ENCODE measurements at places on chromosomes 7 and 10.

GRCh38 chr7:83876593-83876992, 227.7 kb upstream of the SEMA3E start:
- peak; percentile 7 for DNase-seq

- DNase-seq: peak; percentile 62
Measured at GRCh38 chr10:13346283-13347042, 1.6 kb downstream of the SEPHS1 start.

DNA sequence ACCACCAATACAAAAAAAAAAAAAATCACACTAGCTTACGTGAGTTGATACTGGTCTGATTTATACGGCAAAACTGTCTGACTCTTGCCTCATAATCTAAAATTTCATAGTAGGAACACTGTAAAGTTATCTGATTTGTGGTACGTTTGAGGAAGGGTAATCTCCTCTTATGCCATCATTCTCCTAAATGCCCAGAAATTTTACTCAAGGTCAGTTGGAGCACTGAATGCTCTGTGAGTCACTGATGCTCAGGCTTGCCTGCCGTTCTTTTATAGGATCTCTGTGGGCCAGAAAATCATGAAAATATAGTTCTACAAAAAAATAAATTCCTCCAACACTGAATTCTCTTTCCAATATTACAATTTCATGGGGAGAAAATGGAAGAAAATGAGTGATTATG, 135.7 kb downstream of the PDE1C start:
- peak; percentile 69 for DNase-seq

GRCh38 chr10:104253106-104253505, 1.6 kb upstream of the GSTO1 start:
- peak; percentile 12 for DNase-seq

GRCh38 chr10:73623056-73623455, 18.2 kb downstream of the MYOZ1 start:
- no peak for DNase-seq

GRCh38 chr10:6177880-6178281, 24.9 kb upstream of the PFKFB3 start:
- no peak for DNase-seq

- DNase-seq: no peak
Measured at GRCh38 chr7:157446322-157446721, 109.5 kb downstream of the DNAJB6 start.

GRCh38 chr10:2463316-2463715, 604.0 kb upstream of the PFKP start:
- peak; percentile 55 for DNase-seq

GRCh38 chr10:121614613-121615434, 16.6 kb upstream of the FGFR2 start:
- DNase-seq: no peak

DNA sequence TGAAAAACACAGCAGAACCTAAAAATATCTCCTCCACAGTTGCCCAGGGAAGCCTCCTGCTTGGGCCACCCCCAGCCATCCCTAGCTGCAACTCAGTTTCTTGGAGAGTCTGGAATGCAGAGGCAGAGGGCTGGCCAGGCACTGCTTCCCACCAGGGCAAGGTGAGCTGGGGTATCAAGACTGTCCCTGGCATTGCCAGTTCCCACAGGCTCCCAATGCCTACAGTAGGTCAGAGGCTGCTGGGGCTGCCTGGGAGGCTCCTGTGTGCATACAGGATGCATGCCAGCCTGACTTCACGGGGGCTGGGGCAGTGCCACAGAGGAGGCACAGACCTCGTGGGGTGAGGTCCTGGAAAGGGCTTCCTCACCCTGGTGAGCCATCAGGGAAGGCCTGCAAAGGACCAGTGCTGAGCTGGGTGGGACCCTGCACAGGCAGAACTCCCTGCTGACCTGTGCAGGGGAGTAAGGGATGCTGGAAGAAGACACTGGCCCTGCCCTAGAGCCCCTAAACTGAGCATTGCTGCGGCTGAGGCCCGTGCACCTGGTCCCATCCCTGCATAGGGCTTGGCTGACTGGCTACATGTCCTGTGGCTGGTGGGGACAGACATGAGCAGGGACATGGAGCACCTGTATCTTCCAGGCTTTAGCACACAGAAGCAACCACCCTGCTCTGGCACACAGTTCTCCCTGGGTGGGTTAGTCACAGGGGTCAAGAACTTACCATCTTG, 121.9 kb upstream of the RET start:
- no peak for DNase-seq

DNA sequence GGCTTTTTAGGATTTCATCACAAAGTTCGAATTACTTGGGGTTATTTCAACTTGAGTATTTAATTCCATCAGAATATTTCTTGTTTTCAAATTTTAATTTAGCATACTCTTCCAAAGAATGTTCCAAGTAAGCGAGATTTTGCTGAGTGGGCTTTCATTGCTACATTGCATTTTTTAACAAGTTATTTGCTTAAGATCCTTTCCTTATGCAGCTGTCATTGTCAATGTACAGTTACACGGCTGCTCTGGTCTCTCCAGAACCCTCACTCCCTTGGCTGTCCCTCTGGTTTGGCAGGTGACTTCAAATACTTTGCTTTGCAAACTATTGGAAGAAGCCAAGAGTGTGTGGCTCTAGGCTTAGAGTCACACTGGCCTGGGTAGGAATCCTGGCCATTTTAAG, 80.0 kb downstream of the CFAP58 start:
- no peak for DNase-seq

GRCh38 chr7:55056577-55057480, 38.0 kb downstream of the EGFR start:
- peak; percentile 49 for DNase-seq

- DNase-seq: no peak
Measured at GRCh38 chr7:140674356-140674800, 1.6 kb downstream of the ADCK2 start.

DNA sequence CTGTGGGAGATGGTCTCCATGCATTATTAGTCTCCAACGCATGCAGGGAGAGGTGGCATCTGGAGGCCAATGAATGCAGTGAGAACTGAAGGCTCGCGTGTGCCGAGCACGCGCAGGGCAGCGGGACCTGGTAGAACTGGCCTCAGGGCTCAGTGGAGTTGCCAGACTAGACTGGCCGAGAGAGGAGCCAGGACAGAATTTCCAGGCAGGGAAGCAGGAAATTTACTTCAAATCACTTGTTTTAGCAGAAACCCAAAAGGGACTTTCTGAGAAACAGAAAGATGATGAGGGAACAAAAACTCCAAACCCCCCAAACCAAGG, 311.0 kb upstream of the IMMP2L start:
- no peak for DNase-seq

GRCh38 chr10:89221919-89222318, 14.8 kb upstream of the CH25H start:
- no peak for DNase-seq

DNA sequence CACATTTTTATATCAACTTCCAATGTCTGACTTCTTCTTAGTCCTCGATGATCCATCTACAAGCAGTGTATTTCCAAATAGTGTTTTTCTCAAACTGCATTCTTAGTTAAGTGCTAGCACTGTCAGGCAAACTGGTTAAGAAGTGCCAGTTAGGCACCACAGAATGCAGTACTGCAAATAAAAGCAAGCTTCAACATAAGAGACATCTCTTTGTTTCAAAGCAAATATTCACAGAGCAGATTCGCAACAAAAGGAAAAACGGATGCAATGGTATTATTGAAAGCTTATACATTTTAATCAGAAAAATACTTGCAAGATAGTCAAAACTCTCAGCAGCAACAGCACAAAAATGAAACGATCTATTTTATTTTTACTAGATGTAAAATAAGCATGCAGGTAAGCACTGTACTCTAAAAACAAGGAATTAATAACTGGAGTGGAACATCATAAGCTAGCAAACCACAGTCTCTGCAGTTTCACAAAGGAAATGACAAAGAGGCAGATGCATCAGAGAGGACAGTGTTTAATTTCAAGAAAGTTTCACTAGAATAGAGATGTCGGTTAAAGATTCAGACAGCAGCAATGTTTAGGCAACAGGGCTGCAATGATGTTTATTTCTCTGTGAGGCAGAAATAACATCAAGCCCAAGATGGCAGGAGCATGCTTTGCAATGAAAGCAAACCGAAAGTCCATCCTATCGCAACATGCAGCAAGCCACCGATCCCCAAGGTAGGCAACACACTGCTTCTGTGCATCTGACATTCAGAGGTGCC, 82.0 kb downstream of the FGFR2 start:
- DNase-seq: no peak

- peak; percentile 59 for DNase-seq
Measured at GRCh38 chr7:119783799-119784198, 489.2 kb upstream of the KCND2 start.

DNA sequence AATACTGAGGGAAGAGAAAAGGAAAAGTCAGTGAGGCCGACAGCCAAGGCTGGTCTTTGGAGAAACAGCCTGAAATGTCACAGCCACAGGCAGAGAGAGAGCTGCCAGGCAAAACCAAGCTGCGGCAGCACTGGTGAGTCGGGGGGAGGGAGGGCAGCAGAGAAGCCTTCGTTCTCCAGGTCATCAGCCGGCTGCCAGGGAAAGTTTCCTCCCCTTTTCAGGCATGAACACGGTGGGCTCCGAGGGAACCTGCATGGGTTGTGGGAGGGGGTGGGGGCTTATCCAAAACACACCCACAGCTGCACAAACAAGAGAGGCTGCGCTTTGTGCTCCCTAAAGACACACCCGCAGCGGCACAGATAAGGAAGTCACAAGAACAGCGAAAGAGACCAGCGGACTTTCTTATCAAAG, 62.3 kb upstream of the NKX6-2 start:
- DNase-seq: no peak

DNA sequence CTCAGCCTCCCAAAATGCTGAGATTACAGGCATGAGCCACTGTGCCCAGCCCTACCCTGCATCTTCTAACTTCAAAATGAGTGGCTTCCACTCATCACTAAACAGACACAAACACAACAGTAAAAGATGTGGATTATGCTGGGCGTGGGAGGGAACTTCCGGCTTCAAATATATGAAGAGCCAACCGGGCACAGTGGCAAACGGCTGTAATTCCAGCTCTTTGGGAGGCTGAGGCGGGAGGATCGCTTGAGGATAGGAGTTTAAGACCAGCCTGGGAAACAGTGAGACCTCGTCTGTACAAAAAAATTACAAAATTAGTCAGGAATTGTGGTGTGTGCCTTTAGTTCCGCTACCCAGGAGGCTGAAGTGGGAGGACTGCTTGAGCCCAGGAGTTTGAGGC, 92.2 kb upstream of the GNA12 start:
- no peak for DNase-seq

GRCh38 chr7:157560258-157560654, 223.5 kb downstream of the DNAJB6 start:
- DNase-seq: no peak

DNA sequence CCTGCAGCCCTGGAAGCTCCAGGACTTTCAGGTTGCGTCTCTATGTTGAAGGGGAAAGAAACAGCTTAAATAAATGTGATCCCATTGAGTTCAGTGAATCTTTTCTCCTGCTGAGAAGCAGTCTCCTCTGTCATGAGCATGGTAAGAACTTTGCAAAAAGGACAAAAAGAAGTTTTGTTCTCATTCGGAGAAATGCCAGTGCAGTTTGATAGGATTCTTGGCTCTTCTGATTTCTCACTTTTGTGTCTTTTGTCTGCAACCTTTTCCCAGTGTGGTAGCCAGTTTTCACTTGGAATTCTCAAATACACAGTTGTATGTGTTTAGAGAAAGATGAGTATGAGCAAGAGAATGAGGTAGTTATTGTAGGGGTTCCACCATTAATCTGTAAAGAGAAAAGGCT, 64.3 kb downstream of the AP3M1 start:
- no peak for DNase-seq

DNA sequence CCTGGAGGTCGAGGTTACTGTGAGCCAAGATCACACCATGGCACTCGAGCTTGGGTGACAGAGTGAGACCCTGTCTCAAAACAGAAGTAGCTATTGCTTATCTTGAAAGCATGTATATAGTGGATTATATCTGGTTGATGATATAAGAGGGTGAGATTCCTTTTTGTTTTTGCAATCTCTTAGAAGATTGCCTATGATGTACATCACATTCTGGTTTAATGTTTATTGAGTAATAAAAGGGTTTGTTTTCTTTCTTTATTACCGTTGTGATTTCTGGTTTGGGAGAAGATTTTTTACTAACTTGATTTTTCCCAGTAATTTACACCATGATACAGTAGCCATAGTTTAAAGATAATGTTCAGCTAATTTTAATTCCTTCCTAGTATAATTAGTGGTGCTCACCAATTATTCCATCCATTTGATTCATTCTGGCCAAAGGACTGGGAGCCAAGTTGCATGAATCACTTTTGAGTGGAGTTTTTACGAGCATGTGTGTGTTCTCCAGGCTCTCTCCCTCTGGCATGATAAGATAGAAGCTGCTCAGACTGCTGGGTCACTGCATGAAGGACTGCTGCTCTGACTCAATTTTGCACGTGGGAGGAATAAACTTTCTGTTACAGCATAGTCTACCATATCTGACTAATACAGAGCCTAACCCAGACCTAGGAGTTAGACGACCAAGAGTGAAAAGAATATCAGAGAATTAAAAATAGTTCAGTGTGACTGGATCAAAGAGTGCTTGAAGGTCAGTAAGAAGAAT, 13.5 kb upstream of the TSPAN13 start:
- peak; percentile 99 for DNase-seq

DNA sequence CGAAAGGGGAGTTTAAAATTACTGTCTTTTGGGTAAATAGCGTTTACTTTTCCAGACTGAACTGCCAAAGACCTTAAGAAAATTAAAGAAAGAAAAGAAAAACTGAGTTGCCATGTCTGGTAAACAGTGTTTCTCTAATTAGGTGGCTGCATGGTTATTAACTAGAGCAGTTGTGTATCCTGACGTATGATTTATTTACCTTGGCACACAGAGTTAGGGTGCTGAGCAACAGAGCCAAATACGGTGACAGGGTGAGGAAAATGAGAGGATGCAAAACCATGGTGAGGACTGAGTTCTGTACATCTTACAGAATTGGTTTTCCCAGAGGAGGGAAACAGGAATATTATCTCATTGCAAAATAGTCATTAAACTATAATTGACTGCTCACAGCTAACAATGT, 546.4 kb upstream of the FZD8 start:
- DNase-seq: no peak

DNA sequence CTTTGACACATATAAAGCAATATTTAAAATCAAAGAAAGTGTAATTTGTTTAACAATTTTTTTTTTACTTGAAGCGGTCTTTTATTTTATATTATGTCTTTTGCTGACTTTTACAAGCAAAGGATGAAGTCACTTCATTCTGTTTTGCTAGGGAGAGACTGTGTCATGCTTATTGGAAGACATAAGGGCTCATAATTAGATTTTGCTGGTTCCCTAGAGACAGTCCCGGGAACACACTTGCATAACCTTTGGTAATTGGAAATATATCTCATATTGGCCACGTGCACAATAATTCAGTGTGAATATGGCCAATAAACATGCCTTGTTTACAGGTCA, 448 bp upstream of the NET1 start:
- no peak for DNase-seq

DNA sequence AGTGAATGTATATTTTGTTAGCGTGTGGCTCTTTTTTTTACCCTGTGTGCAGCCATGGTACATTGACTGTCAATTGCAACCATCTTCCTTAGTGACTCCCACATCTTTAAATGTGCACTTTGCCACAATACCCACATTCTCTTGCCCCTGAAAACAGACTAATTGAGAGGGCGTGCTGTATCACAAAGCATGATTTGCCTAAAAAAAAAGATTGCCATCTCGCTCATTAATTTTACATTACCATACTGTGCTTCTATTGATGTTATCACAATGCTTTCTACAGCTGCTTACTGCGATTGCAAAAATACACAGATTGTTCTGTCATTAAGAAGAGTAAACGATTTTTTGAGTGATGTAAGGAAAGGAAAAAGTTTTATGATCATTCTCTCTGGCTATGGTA, 613.1 kb upstream of the NRP1 start:
- DNase-seq: no peak

GRCh38 chr10:73876971-73877370, 2.6 kb upstream of the CAMK2G start:
- no peak for DNase-seq

Data from amniotic epithelial cell (primary cell).